ENCODE measurements at places on chromosomes 7 and 10.

DNA sequence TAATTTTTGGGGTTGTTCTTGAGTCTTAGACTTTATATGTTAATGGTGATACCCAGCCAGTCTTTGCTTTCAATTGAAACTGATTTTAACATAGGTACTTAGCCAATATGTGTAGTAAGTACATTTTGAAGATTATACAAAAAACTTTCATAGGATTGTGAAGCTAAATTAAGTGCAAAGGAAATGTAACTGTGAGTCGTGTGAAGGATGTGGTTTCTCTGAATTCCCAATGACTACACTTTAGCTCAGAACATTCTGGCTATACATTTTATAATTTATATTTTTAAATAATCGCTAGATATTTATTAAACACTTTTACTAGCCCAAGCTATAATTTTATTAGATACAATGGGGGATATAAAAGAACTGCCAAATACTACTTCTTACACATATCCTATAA is 359.3 kb downstream of the PCLO start:
- DNase-seq: no peak

- no peak for DNase-seq
Observed at GRCh38 chr7:68892236-68892635, 706.0 kb upstream of the AUTS2 start.

DNA sequence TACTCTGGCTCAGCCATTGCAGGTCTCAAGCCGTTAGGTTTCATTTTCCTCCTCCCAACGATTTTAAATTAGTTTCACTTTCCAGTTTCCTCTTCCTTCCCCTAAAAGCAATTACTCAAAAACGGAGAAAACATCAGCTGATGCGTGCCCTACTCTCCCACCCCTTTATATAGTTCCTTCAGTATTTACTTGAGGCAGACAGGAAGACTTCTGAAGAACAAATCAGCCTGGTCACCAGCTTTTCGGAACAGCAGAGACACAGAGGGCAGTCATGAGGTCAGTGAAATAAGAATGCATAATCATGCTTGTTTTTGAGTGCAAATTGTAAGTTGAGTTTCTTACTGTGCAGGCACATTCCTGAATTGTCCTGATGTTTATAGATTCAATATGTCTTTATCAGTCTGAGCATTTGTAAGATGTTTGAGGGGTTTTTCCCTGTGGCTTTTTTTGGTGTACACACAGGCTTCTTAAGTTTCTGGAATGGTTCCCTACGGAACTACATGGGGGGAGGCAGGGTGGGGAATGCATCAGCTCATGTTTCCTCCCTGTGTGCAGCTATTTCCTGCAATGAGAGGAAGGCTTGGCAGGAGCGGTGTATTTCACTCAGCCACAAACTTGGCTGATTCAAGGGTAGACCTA is at the start of gene IFIT3:
TSS of gene IFIT3 (plus strand) at position 195 of the 639 bp plus-strand sequence. CDS start at position 272, 77 bp downstream.
- DNase-seq: peak; percentile 62

- no peak for DNase-seq
Observed at GRCh38 chr10:23069019-23069815, 26.2 kb upstream of the MSRB2 start.

DNA sequence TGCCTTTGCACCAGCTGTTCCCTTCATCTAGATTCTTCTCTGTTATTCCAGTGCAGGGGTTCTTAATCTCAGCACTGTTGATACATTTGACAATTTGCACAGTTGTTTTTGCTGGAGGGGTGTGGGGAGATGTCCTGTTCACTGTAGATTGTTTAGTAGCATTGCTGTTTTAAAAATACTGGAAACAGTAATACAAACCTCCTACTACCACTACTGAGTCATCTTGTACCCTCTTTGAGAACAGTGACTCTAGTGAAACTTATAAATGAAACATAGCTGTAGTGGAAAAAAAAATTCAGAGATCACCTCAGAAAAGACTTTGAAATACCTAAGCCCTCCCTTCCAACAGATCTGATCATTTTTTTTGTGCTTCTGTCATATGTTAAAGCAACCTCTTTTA is 154.8 kb upstream of the TMEM196 start:
- no peak for DNase-seq

GRCh38 chr10:62981096-62981495 is 152.0 kb upstream of the NRBF2 start:
- no peak for DNase-seq

- DNase-seq: no peak
Observed at GRCh38 chr10:88236121-88236743, 346.9 kb downstream of the RNLS start.

- no peak for DNase-seq
Observed at GRCh38 chr10:57692255-57692980, 575.3 kb downstream of the IPMK start.

- no peak for DNase-seq
Observed at GRCh38 chr10:79262959-79263746, 84.1 kb upstream of the PPIF start.

GRCh38 chr7:8210845-8211724 is 50.9 kb downstream of the ICA1 start:
- DNase-seq: no peak

DNA sequence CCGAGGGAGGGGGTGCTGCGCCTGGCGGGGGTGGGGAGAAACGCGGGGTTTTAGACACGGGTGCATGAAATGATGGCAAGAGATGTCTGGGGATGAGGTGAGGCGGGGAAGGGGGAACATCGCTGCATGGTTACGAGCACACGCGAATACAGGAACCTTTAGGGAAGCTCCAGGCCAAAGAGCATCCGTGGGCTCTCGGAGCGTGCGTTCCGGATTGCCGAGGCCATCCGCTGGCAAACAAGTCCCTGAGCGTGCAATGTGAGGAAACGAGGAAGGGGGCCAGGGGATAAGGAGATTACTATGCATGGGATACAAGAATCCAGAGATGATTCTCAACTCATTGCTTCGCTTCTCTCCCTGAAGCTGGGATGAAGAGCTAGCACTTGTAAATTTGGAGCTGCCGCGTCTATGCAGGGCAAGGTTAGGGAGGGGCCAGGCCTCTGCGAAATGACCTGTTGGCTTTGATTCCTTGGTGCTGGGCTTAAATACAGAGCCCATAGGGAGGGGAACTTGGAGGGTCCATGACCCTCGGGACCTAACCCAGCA is 520 bp upstream of the WNT2 start:
- peak; percentile 60 for DNase-seq

GRCh38 chr10:50538555-50539398 is 85.0 kb downstream of the SGMS1 start:
- no peak for DNase-seq

- DNase-seq: no peak
Observed at GRCh38 chr7:155889636-155890511, 77.6 kb upstream of the SHH start.

- peak; percentile 47 for DNase-seq
Observed at GRCh38 chr7:75842836-75843446, 29.3 kb upstream of the CCL24 start.

- no peak for DNase-seq
Observed at GRCh38 chr7:159253657-159254056, 109.0 kb upstream of the VIPR2 start.

GRCh38 chr7:36266683-36267082 is 113.6 kb downstream of the EEPD1 start:
- DNase-seq: no peak

DNA sequence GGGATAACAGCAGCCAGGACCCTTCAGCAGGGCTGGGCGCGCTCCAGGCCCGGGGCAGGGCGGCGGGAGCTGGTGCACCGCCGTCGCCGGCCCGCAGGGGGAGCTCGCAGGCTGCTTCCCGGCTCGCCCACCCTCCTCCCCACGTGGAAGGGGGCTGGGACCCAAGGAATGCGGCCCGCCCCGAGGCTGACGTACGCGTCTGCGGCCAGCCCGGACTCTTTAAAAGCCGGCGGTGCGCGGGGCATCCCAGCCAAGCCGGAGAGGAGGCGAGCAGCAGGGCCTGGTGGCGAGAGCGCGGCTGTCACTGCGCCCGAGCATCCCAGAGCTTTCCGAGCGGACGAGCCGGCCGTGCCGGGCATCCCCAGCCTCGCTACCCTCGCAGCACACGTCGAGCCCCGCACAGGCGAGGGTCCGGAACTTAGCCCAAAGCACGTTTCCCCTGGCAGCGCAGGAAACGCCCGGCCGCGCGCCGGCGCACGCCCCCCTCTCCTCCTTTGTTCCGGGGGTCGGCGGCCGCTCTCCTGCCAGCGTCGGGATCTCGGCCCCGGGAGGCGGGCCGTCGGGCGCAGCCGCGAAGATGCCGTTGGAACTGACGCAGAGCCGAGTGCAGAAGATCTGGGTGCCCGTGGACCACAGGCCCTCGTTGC is at the start of gene PFKFB3:
TSS of gene PFKFB3 (plus strand) at position 249 of the 647 bp plus-strand sequence. CDS start at position 578, 329 bp downstream.
- DNase-seq: peak; percentile 87

GRCh38 chr7:69656890-69657289 is 58.6 kb downstream of the AUTS2 start:
- no peak for DNase-seq

DNA sequence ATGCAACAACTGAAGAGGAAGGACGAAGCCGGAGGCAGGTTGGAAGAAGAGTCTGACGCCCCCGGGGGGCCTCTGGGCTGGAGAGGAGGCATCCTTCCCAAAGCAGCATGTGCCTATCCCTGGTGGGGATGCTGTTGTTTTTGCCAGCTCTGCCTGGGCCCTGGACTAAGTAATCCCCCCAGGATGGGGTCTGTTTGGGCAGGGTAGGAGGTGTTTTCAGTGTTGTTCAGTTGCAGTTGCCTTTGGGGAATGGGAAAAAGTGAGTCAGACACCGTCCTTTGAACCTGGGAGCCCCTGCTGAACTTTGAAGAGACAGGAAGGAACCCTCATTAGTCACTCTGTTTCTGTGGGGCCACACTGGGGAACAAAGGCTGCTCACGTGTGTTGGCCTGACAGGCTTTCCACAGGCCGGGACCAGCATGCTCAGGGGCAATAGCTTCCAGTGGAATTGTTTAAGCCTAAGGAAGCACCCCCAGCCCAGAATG is 35.2 kb upstream of the GDF10 start:
- DNase-seq: peak; percentile 81

DNA sequence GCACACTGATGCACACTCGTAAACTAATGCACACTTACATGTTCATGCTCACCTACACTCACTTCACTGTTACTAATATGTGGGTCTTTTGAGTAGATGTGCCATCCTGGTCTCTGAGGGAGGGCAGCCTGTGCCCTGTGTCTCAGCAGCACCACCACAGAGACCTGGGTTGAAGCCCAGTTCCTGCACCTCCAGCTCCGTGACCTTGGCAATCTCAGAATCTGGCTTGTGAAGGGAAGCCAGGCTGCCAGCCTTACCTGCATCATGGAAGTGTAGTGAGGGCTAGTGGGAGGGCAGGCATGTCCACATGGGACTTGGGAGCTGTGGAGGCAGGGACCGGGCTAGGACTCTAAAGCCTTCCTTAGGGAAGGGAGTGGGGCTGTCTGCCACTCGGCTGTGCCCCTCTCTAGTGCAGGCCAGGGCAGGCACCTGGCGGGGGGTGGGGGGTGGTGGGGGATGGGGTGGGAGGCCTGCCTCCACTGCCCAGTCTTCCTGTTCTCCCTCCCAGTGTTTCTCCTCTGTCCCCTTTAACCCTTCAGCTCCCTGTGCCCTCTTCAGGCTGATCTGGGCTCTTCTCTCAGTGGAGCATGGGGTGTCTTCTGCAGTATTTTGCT is 8.1 kb downstream of the ADCY1 start:
- no peak for DNase-seq

GRCh38 chr10:125409756-125410155 is 249.4 kb upstream of the CTBP2 start:
- DNase-seq: no peak

DNA sequence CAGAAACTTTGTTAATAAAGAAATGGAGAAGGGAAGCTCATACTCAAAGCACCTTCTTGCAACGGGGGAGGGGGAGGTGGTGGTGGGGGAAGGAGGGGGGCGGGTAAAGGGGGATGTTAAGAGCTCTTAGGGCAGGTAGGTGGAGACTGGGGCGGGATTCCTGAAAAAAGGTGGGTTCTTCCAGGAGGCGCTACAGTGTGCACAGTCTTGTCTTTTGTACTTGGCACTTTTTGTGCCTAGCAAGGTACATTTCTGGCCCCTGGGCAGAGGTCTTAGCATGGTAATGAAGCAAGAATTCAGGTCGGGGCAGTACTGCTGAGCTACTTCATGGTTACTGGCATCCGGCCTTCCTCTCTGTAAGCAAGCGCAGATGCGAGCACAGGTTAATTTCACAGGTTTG is 15.2 kb upstream of the LAMB4 start:
- no peak for DNase-seq

GRCh38 chr7:101602484-101603241 is 26.4 kb downstream of the MYL10 start:
- peak; percentile 79 for DNase-seq

- no peak for DNase-seq
Observed at GRCh38 chr7:38539477-38540081, 91.6 kb downstream of the AMPH start.

DNA sequence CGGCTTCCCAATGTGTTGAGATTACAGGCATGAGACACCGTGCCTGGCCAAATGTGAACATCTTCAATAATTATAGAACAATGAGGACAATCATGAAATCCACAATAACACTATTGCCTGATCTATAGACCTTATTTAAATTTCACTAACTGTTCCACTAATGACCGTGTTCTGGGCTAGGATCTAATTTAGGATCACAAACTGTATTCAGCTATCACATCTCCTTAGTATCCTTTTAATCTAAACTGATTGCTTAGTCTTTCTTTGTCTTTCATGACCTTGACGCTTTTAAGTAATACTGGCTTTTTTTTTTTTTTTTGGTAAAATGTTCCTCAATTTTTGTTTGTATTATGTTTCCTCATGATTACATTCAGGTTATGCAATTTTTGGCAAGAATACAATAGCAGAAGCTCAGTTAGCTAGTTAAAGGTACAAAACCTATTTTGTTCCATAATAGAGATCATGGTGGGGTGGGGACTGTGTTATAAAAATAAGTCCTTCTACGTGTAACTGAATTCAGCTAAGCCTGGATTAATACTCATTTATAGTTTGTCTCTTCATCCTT is 158.4 kb downstream of the AOAH start:
- peak; percentile 70 for DNase-seq

GRCh38 chr7:30992414-30992813 is 28.7 kb downstream of the GHRHR start:
- no peak for DNase-seq

GRCh38 chr7:38798552-38799267 is 110.3 kb downstream of the VPS41 start:
- no peak for DNase-seq

- DNase-seq: no peak
Observed at GRCh38 chr7:43211693-43212092, 99.2 kb downstream of the HECW1 start.

GRCh38 chr10:85645053-85645452 is 721.5 kb downstream of the GRID1 start:
- DNase-seq: no peak

DNA sequence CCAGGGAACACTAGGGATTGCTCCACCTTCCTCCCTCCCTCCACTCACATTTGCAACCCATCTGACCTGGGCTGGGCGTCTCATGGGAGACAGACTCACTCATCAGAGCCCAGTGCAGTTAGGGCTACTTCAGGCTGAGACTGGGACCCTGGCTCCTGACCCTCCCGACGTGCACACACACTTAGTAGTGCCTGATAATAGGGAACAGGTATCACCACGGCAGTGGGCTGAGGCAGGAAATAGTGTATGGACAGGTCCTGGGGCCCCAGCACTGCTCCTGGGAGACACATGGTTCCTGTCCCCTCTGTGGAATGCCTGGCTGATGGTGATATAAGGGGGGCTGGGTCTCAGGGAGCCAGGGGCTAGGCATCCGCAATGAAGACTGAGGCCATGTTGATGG is 14.3 kb downstream of the AQP1 start:
- no peak for DNase-seq

Measured in common myeloid progenitor, CD34-positive (primary cell).